ENCODE measurements at places on chromosomes 2 and 18.
A peak's percentile ranks its signal among the peaks of the same experiment; 100 is the strongest.

- DNase-seq = peak; percentile 79
These were observed 18.6 kb upstream of the PEX13 start for GRCh38 chr2:60998628-60999545.

GRCh38 chr2:185417111-185417510 lies 321.5 kb upstream of the FSIP2 start:
- DNase-seq = peak; percentile 38

- peak; percentile 31 for DNase-seq
These were observed 135.1 kb downstream of the SOCS6 start for GRCh38 chr18:70423988-70424387.

DNA sequence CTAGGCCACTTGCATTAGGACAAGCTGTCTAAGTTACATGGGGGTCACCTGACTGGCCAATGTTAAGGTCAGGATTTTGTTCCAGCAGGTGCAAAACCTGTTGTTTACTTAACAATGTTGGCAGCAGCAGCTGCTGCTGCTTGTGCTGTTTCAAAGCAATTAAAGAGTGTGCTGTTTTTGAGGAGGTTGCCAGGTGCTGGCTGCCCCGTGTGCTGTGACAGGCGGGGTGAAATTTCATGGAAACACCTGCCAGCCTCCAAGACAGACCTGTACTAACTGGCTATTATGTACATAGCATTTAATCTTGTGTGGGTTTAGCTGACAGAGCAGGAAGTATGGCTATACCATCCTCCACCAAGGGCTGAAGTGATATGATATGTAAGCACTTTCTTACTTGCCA lies 224.9 kb downstream of the ASXL3 start:
- peak; percentile 100 for DNase-seq

- no peak for DNase-seq
These were observed 159.3 kb upstream of the STK17B start for GRCh38 chr2:196330645-196331044.

DNA sequence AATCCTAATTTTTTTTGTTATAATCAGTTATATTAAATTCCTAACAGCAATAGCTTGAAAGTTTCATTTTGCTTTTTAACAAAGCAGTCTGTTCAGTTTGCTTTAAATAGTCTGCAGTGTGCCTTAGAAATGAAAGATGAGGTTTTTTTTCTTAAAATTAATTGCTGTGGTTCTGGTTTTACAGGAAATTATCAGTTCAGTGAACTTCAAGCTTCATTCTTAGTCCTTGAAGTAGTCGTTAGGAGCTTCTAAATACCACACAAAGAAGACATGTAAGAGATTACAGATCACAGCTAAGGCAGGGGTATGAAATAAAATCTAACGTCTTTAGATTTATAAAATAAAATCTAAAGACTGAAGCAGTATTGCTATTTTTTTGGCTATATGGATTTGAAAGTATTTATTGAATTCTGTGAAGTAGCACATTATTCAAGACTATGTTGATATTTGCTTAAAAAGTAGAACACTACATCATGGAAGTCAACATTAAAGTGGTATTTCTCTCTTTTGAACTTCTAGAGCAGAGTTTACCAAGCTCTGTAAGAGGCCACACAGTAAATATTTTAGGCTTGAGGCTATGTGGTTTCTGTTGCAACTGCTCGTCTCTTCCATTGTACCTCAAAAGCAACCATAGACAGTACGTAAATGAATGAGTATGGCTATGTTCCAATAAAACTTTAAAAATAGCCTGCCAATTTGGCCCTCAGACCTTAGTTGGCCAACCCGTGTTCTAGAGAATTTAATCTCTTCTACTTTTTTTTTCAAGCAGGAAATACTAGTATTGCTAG lies 81.5 kb upstream of the STON1 start:
- peak; percentile 9 for DNase-seq

DNA sequence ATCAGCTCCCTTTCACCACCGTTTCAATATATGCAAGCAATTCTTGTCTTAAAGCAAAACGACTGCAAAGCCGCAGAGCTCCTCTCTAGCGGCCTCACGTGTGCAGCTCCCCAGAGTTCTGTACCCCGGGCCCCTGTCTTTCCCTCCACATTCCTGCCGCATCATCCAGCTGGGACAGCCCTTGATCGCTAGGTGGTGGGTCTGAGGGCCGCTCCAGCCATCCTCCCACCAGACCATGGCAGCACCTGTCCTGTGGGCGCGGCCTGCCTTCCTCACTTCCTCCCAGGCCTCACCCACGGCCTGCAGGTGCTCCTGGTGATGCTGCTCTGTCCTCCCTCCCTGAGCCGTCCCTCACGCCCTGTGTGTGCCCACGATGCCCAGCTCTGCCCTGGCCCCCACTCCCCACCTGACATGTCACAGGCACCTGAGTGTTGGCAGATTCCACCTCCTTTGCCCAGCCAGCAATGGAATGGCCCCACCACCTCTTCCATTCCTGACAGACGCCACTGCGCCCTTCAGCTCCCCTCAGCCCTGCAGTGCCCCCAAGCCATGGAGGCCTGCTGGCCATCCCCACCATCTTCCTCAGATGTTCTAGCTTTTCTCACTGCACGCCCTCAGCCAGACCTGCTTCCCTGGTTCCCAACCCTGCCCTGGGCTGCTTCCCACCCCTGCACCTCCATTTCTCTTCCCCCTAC lies 15.3 kb upstream of the ALLC start:
- no peak for DNase-seq

DNA sequence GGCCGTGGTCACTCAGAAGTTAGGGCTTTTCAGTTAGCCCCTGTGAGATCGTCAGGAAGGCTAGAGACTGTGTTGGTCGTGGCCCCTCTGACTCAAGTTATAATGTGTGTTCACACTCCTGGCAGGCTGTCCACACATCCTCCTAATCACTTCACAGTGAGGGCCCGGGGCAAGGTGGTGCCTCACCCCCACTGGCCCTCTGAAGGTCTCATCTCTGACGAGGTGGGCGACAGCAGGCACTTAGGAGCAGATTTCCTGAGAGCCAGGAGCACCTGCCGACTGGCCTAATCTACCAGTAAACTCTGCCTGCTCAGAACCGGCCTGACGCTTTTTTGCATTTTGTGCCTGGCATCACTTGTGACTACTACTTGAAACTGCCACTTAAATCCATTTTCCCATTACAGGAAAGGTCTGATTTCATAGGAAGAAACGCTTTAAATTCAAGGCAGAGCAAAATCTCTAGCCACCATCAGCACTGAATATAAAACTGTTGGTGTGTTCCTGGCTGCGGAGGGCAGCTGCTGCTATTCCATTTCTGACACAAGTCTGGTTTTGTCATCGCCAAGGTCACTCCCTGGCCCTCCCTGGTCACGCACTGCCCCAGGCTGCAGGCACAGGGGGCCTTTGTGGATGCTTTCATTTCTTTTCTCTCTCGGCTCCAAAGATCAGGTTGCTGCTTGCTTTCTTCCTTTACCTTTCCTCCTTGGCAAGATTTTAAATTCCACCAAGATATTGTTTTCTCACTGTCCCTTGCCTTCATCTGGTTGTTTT lies 48.0 kb downstream of the RAB12 start:
- peak; percentile 36 for DNase-seq

- peak; percentile 16 for DNase-seq
These were observed 18.2 kb upstream of the ADAM17 start for GRCh38 chr2:9573840-9574239.

GRCh38 chr2:10544252-10544651 lies 96.1 kb upstream of the ODC1 start:
- DNase-seq = no peak

- DNase-seq = peak; percentile 77
These were observed 32.5 kb upstream of the REG3G start for GRCh38 chr2:78992807-78993517.

GRCh38 chr2:5846881-5847280 lies 154.7 kb downstream of the SOX11 start:
- no peak for DNase-seq

GRCh38 chr18:8300751-8301410 lies 308.4 kb upstream of the RAB12 start:
- DNase-seq = no peak

DNA sequence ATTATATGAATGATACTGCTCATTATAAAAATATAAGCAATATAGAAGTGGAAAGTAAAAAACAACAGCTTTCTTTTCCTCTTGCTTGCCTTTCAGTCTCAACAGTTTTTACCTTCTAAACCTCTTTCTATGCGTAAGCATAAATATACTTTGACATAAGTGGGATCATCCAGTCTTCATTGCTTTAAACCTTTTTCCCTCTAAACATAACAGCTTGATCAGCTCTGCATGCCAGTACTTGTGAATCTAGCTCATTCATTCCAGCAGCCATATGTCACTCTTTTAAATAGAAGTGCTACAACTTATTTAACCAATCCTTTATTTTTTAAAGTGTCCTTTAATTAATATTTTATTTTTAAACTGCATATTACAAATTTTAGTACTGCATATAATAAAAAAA lies 88.1 kb downstream of the TTC27 start:
- no peak for DNase-seq

- no peak for DNase-seq
These were observed 102.6 kb downstream of the ANKRD44 start for GRCh38 chr2:197208024-197208423.

- no peak for DNase-seq
These were observed 458.7 kb upstream of the CNTNAP5 start for GRCh38 chr2:123566291-123566946.

DNA sequence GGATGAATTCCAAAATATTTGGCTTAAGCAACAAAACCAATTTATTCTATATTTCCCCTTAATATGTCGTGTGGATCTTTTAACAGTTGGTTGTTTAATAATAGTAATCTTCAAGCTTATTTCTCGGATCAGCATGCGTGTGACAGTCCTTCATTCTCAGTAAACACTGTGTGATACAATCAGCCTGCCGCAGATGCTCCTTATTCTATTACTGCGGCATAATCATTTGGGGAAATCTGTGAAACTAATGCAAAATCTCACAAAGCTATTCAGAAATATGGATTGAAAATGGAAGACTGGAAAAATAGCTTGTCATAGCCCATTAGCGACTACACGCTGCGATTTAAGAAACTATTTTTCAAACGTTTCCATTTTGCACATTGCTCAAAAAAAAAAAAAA lies 36.9 kb downstream of the LINC00305 start:
- DNase-seq = no peak

GRCh38 chr2:27216416-27217137 lies 592 bp upstream of the CAD start:
- peak; percentile 63 for DNase-seq

All from DMS53 (cell line).